ENCODE measurements at places on chromosomes 2 and 18.

GRCh38 chr2:182090486-182090885, 104.8 kb downstream of the PPP1R1C start:
- no peak for DNase-seq

DNA sequence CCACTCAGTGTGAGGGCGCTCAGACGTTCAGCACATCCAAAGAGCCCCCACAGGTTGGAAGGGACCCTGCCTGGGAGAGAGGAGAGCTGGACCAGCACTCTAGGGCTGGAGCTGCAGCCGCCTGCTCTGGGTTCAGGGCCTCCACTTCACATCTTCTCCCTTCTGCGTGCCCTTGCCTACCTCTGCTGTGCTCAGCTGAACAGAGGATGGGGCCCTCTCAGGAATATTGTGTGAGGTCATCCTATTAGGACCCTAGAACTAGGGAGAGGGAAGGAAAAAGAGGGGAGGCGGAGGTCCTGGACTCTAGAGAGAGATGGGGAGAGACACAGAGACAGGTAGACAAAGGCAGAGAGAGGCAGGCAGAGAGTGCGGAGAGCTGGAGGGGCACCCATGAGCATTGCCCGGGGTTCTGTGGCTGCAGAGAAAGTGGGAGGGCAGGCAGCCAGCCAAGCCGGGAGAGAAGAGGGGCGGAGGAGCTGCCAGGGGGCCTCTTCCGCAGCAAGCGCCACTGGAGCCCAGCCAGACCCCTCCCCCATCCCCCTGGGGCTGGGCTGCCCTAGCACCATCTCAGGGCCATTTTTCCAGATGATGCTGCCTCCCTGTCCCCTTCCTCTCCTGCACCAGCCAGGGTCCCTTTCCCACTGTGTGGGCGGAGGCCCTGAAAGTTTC, 8.3 kb upstream of the TNS1 start:
- DNase-seq, result no peak

- peak; percentile 96 for DNase-seq
Observed at GRCh38 chr2:101396316-101396717, 9.0 kb upstream of the CREG2 start.

- no peak for DNase-seq
Observed at GRCh38 chr2:24836706-24837105, 43.5 kb downstream of the CENPO start.

DNA sequence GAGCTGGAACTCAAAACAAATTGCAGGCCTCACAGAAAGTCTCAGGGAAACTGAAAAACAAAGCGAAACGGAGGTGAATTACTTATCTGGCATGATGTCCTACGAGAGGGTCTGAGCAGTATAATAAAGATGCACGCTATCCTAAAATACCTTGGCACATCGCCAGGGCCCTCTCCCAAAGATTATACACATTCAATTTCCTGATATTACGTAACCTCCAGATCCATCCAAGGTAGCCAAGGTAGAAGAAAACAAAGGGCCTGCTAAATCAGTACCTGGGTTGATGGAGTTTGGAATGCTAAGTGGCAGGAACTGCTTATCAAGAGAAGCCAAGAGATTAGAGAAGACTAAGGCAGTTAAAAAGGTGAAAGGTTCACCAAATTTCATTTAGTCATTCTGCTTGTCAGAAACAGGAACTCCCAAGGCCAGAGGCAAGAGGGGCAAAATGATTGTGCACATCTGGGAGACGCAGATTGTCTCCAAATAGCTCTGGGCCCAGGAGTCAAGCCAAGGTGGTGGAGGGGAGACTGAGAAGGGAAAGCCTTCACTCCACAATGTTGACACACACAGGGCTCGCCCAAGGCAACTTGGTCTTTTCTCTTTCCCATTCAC, 236.8 kb upstream of the ATP5MC3 start:
- DNase-seq, result no peak

GRCh38 chr18:47877892-47878291, 52.6 kb downstream of the SMAD2 start:
- DNase-seq, result no peak

DNA sequence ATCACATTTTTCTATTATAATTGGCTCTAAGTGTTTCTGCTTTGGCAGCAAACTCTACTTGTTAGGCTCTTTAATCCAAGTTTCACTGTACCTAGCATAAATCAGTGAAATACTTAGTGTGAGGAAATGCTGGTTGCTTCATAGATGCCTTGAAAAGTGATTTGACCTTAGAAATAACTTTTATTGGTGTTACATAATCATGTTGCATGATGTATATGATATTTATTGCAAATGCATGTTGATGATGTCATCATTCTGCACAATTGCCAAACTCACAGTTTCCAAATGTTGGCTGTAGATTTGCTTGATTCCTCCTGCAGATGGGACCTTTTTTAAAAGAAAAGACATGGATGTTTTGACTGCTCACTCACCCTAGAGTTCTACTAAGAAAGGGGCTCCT, 137.6 kb upstream of the BCL2L11 start:
- no peak for DNase-seq
